Stimulated activated CD8-positive, alpha-beta memory T cell treated with anti-CD3 and anti-CD28 coated beads, Interleukin-4, amount 100 ng/mL, for 48 hours (primary cell): ENCODE measurements at places on chromosomes 6 and 20.

- DNase-seq = peak; percentile 45
Observed at GRCh38 chr6:133891149-133891926, 2.4 kb downstream of the TCF21 start.

- peak; percentile 68 for DNase-seq
Observed at GRCh38 chr6:32154514-32155161, 697 bp downstream of the PPT2 start.

DNA sequence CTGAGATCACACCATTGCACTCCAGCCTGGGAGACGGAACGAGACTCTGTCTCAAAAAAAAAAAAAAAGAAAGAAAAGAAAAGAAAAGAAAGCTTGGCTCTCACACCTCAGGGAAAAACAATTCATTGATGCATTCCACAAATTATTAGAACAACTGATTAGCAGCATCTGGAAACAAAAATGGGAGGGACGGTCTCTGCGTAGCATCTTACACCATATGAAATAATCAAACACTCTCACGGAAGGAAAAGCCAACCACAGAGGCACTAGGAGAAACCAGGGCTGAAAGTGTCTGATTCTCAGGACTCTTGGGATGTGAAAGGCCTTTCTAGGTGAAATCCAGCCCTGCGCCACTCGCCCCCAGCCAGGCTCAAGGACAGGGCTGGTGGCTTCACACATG lies 2.3 kb upstream of the HELZ2 start:
- DNase-seq = no peak

DNA sequence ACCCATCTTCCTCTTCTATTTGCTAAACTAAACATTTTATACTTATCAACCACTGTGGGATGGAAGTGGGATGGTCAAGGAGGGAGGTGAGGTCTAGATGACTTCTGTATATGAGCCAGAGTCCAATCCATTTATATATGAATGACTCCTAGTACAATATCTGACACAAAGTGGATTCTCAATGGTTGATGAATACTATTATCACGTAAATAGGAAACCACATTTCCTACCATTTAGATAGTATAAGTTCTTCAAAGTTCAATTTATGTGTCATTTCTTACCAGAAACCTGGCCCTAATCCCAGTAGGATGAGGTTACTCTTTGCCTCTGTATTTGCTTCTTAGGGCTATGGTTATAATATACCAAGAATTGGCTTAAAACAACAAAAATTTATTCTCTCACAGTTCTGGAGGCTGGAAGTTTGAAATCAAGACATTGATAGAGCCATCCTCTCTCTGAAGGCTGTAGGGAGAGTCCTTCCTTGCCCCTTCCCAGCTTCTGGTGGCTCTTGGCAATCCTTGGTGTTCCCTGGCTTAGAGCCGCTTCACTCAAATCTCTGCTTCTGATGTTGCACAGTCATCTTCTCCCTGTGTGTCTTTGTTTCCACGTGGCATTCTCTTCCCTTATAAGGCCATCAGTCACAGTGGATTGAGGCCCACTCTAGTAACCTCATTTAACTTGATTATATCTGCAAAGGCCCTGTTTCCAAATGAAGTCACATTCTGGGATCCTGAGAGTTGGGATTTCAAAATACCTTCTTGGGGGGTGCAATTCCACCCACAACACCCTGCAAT lies 41.0 kb upstream of the RAB23 start:
- no peak for DNase-seq

- no peak for DNase-seq
Observed at GRCh38 chr6:167050903-167051302, 51.7 kb downstream of the CEP43 start.
